ENCODE measurements at places on chromosomes 3 and 15.

GRCh38 chr3:195838714-195839113, 27.0 kb upstream of the MUC4 start:
- DNase-seq, result no peak

- DNase-seq, result peak; percentile 28
Observed at GRCh38 chr3:56782215-56782614, 19.5 kb downstream of the ARHGEF3 start.

DNA sequence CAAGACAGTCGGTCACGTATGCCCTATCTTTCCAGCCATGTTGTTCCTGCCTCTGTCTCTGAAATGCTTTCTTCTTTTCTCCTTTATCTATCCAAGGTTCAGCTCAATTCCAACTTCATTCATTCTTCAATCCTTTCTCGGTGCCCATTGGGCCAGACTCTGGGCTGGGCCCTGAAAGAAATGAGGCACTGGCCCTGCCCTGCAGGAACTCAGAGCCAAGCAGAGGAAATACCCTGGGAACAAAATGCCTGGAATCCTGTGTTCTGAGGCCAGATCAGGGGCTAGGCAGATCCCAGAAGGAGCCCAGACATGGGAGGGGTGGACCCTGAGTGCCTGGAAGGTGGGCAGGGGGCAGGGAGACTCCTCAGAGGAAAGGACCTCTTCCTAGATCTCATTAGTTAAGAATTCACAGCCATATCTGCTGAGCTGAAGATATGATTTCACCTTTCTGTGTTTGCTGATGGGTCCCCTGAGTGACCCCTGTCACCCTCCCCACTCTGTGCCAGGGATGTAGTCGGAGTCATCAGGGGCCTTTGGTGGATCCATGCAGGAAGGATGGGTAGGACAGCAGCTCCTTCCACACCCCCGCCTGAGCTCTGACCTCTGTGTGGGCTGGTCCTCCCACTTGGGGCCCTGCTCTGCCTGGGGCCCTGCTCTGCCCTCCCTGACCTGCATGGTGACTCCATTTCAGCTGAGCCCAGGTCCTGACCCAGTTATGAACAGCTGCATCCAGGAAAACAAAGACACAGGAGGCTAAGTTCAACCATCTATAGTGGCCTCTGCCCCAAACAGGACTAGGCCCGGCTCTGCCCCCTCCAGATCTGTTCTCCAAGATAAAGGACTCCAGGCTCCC, 5.3 kb upstream of the DAPK2 start:
- DNase-seq, result no peak

DNA sequence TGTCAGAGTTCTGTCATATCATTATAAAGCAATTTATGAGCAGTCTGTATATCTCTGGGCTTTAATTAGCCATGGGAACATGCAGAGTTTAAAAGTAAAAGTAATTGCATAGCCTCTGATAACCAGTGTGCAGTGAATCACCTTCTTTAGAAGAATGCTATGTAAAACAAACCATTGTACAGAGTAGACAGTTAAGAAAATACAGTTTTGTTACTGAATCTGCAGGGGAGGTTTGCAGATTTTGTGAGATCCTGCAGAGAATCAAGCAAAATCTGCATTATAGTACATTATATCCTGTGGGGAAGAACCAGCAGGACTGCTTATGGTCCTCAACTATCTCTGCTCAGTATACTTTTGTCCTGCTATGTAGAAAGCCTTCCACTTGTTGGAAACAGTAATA, 396.2 kb upstream of the NAALADL2 start:
- DNase-seq, result peak; percentile 25

DNA sequence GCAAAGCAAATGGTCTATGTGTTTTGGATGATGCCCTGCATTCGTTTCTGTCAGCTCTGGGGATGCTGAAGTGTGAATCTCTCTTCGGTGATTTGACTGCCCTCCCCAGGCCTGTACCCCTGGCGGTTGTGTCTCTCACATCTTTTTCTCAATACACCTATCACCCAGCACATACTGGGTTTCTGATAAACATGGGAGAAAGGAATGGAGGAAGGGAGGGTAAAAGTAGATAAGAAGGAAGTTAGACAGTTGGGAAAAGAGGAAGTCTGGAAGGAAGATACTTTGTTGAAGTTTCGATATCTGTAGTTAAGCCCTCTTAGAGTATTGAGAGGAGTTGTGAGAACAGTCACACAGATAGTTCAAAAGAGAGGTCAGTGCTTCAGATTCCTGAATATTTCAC, 35.8 kb upstream of the LRTM1 start:
- no peak for DNase-seq

DNA sequence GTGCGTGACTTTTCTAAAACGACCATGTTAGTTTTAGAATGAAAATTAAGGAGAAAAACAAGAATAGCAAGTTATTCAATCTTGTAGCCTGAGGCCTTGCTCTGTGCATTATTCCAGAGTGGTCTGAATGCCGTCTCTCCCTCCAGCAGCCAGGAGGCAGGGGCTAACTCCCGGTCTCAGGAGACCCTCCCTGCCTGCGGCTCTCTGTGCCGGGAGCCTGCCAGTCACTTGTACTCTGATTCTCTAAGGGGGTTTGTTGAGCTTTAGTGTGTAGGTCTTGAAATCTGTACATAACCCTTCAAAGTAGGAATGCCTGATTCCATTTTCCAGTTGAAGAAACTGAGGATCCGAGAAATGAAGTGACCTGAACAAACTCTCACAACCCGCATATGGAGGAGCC, 97.3 kb downstream of the ARNT2 start:
- no peak for DNase-seq

DNA sequence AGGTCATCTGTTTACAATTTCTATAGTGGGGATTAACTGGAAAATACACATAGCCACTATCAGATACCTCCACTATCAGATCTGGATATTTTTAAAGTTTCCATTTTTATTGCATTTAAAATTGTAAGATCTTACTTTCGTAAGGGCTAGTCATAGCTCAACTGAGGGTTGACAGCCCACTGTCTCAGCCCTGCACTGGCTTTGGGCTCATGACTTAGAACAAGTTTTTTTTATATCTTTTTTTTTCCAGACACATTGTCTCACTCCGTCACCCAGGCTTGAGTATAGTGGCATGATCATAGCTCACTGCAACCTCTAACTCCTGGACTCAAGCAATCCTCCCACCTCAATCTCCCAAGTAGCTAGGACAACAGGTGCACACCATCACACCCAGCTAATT, 48.8 kb upstream of the DNAJC13 start:
- DNase-seq, result no peak

DNA sequence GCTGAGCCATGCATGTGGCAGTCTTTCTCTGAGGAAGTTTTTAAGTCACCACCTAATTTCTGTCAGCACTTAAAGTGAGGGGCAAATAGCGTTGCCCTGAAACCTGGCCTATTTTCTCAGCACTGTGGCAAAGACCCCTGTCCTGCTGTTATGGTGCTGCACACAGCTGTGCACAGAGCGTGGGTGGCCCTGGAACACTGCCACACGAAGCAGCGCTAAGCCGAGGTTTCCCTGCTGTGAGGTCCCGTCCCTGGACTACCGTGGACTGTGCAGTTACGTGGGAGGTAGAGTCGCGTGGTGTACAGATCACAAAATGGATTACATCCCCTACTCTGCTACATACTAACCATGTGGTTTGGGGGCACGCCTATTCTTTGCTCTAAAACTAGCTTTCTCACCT, 101.6 kb upstream of the NR2E3 start:
- DNase-seq, result no peak

DNA sequence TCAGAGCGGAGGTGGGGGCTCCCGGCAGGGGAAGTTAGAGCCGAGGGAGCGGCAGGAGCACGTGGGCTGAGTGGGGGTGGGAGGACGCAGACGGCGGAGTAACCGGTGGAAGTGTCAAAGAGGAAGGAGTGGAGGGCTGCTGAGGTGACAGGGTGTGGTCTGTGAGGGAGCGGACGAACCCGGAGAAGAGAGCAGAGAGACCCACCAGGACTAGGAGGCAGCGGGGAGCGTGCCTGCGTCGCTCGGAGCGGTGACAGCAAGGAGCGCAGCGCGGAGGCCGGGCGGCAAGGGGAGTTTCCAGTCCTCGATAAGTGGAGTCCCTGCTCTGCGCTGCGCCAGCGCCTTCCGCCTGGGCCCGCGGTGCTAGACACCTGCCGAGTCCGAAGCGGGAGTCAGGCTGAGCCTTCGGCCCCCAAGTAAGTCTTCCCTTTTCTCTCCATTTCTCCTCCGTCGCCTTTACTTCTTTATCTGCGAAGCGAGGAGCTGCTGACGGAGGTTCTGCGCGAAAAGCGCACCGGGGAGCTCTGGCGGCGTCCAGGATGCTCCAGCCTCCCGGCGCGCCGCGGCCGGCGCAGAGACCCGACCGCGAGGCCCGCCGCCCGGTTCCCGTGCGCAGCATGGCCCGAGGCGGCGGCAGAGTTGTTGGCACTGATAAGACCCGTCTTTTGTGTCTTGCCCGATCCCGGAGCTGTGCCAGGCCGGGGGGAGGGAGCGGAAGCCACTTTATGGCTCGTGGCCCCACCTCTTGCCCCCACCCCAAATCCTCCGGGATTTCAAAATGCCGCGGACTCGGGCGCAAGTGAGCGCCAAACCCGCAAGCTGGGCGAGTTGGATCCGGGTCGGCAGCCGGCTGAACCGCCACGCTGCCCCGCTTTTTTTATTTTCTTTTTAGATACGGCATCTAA, 533.0 kb upstream of the SEMA6D start:
- DNase-seq, result peak; percentile 79

DNA sequence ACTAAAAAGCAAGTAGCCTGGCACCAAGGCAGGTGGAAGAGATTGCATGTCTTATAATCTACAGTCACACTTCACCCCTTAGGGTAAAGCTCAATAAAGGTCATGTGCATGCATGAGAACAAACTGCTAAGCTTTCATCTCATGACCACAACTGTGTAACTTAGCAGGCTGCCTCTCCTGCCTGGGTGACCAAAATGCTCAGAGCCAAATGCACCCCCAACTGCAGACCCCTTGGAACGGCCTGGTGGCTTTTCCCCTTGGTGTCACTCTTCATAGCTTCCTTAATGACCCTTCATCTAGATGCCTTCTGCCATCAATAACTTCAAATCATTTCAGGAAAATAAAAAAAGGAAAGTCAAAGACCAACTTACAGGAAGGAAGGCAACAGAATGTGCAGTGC, 88.1 kb downstream of the ADAMTS17 start:
- DNase-seq, result no peak

- DNase-seq, result peak; percentile 54
Observed at GRCh38 chr15:44193651-44194322, 1.3 kb downstream of the FRMD5 start.

DNA sequence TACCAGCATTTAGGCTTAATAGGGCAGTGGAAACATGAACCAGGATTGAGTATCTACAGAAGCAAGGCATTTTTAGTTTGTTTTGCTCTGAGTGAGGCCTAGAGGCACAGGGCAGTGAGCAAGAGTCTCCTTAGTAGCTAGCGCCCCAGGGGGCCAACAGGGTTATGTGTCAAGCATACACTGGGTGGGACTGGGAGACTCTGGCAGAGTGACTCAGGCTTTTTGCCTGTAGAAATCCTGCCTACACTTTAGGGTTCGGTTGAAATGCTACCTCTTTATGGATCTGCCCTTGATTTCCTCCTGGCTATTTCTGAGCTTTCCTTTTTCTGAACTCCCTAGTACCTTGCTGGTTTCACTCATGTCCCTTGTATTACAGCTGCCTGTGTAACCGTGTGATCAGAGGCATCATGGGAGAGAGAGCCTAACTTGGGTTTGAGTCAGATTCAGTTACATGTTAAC, 72.2 kb downstream of the TOP2B start:
- DNase-seq, result no peak

GRCh38 chr15:87080547-87080946, 1000.9 kb downstream of the AGBL1 start:
- DNase-seq, result no peak

DNA sequence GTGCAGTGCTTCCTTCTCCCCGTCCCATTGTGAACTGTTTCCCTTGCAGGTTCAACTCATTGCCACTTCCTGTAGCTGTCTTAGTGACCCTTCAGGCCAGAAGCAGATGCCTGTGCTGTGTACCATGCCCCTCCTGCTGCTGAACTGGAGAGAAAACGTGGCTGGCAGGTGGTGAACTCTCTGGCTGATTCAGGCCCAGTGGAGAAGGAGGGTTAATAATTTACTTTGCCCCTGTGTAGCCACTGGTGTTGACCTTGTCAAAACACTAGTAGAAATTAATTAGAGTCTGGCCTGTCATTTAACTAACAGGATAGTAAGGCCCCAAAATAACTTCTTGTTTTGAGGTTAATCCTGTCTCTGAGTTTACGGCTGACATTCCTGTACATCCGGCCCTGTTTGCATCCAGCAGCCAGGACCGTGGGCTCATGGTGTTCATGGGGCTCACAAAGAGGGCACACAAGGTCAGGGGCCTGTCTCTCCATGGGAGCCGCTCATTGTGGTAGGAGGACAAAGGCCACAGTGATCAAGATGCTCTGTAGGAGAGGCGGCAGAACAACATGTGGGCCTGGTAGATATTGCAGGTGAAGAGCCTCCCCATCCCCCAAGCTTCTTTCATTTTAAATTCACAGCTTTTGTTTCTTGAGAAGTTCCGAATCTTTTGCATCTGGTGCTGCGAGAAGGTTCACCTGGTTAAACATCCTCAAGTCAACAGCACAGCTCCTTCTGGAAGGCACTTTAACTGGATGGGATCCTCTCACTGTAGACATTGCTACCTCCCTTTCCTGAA, 101.6 kb downstream of the CGNL1 start:
- DNase-seq, result no peak

GRCh38 chr3:124800511-124801258, 70.4 kb downstream of the UMPS start:
- peak; percentile 88 for DNase-seq

- no peak for DNase-seq
Observed at GRCh38 chr3:63869940-63870614, 6.4 kb downstream of the ATXN7 start.

DNA sequence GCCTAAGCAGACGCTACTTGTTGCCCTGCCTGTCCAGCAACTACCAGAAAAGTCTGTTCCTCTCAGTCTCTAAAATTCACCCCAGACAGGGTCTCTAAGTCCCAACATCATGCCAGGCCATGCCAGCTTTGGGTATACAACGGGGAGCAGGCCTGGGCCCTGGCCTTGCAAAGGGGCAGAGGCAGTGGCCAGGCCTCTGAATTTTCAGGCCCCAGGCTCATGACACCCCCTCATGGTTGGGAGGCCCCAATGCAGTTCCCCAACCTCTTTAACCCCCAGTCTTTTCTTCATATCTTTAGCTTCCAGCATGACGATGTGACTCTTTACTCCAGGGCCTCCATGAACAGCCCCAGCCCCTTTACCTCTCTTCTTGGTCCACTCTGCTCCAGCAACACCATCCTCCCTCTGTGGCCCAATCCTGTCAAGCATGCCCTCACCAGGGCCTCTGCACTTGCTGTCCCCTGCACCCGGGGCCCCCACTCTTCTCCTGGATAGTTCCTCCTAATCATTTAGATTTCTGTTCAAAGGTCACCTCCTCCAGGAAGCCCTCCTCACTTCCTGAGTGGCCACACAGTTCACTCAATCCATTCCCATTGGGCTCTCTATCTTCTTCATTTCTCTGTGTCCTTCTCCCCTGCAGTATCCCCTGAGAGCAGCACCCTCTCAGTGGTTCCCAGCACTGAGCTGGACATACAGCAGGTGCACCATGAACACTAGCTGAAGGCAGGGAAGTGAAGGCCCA, 4.8 kb downstream of the IQSEC1 start:
- no peak for DNase-seq
